ENCODE measurements at places on chromosomes 2 and 18.

DNA sequence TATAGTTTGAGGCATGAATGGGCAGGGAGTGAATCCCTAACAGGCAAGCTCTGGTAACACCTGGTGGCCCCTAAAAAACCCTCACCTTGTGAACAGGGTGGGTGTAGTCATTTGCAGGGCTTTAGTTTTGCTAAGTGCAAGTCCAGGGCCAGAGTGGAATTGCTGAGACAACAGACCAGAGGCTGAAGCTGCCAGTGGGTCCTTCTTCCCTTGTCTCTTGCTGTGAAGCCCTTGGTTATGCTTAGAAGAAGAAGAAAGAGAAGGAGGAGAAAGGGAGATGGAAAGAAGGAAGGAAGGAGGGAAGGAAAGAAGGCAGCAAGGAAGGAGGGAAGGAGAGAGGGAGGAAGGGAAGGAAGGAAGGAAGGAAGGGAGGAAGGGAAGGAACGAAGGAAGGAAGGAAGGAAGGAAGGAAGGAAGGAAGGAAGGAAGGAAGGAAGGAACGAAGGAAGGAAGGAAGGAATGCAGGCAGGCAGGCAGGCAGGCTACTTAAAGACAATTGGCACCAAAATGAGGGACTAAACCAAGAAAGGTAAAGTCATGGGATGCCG is 45.8 kb downstream of the SMAD7 start:
- no peak for DNase-seq

GRCh38 chr2:74188018-74188601 is 9.4 kb upstream of the MOB1A start:
- no peak for DNase-seq

- no peak for DNase-seq
Measured at GRCh38 chr2:121804340-121804739, 48.9 kb downstream of the TSN start.

- no peak for DNase-seq
Measured at GRCh38 chr2:135636982-135637381, 104.7 kb upstream of the UBXN4 start.

DNA sequence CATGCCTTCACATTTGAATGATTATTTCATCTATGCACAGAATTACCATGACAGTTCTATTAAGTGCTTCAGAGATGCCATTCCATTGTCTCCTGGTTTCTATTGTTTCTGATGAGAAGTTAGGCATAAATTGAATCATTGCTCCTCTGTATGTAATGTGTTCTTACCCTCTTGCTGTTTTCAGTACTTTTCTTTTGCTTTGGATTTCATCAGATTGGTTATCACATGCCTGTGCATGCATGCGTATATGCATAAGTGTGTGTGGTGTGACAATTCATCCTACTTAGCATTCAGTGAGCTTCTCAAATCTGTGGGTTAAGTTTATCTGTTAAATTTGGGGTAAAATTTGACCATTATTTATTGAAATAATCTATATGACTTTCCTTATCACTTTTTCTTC is 263.3 kb upstream of the RND3 start:
- no peak for DNase-seq

DNA sequence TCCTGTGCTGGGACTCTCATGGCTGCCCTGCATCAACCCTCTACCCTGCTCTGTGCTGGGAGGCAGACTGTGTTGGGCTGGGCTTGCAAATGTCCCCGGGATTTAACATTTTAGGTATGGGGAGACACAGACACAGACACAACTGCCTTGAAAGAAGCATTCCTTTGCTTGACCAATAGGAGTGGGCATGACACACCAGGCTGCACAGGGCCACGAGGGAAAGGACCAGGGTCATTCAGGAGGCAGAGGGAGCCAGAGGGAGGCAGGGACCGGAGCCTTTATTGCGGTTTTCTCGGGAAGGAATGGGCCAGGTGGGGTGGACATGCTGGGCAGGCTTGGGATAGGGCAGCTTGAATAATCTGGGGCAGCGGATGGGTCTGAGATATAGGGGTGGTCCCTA is 238.7 kb upstream of the COPS8 start:
- DNase-seq: no peak

- no peak for DNase-seq
Measured at GRCh38 chr2:179995741-179996515, 11.2 kb downstream of the CWC22 start.

GRCh38 chr2:62197925-62198633 is 2.2 kb downstream of the B3GNT2 start:
- DNase-seq: no peak

DNA sequence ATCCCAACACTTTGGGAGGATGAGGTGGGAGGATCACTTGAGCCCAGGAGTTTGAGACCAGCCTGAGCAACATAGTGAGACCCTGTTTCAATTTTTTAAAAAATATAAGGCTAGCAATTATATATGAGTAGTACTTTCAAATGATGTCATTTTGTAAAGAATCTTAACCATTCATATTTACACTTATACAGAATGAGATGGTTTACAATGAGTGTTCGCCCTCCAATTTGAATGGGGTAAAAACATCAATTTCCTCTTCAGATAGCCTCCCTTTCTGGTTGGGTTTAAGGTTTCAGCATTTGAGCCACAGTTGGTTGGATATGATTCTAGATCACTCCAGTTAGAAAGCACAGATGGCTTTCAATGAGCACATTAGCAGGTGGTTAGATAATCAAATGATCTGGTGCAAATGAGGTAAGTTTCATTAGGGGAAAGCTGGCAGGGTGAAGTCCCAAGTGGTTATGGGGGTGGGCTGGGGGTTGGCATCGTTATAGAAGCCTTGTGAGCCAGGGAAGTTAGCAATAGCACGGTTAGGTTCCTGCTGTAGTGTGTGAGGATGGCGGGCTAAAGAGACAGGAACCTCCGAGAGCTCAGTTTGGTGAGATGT is 63.9 kb downstream of the TRPM8 start:
- no peak for DNase-seq

DNA sequence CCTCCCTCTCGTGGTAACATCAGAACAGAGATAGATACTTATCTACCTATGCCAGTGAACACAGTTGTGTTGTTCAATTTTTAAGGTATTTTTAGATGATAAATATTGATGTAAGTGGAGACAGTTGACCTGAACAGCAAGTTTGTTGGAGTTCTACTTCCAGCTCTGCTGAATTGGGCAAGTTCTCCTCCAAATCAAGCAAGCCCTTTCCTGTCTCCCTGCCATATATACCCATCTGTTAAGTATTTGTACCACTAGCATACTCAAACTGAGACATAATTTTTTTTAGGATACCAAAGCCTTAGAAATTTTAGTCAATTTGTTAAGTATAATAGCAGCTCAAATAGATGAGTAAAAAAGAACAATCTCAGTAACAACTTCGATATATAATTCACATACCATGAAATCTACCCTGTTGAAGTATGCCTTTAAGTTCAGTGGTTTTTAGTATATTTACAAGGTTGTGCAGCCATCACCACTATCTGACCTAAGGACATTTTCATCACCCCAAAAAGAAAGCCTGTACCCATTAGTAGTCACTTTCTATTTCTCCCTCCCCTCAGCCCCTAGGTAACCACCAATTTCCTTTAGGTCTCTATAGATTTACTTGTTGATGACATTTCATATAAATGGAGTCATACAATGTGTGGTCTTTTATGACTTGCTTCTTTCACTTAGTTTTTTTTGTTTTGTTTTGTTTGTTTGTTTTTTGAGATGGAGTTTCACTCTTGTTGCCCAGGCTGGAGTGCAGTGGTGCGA is 61.8 kb downstream of the COX7A2L start:
- DNase-seq: no peak
